ENCODE measurements at places on chromosomes 1 and 21.
A peak's percentile ranks its signal among the peaks of the same experiment; 100 is the strongest.

- peak; percentile 16 for DNase-seq
- no peaks in the 10 kb centered on the region for H3K4me1 ChIP-seq
- H3K27me3 ChIP-seq = no peaks in the 10 kb centered on the region
- no peak overlapping the region for H3K4me3 ChIP-seq
Measured at GRCh38 chr1:72010094-72010431, 272.3 kb downstream of the NEGR1 start.

- no peaks in the 10 kb centered on the region for H3K27me3 ChIP-seq
- H3K4me1 ChIP-seq = no peaks in the 10 kb centered on the region
- no peak overlapping the region for H3K27ac ChIP-seq
- DNase-seq = no peak
- H3K4me3 ChIP-seq = no peak overlapping the region
Measured at GRCh38 chr1:220135755-220136154, 41.8 kb downstream of the IARS2 start.

- H3K36me3 ChIP-seq = no peaks in the 10 kb centered on the region
- H3K4me1 ChIP-seq = no peaks in the 10 kb centered on the region
- H3K27me3 ChIP-seq = no peaks in the 10 kb centered on the region
- no peak for DNase-seq
Measured at GRCh38 chr21:46605767-46606426, 1.0 kb upstream of the S100B start.

DNA sequence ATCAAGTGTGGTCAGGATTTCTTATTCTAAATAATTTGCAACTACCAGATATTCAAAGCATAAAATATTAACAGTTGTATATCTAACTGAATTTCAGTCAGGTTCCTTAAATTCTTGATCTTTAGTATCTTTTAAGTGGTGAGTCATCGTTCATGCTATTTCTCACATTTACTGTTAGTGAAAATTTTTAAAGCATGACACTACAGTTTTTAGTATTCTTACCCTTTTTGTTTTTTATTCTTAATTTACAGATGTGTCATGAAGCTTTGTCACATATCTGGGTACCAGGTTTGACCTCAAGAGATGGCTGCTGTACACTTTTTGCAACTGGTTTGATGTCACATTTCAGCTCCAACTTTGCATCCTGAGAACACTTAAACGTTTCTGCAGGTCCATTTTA is 12.7 kb downstream of the AKIRIN1 start:
- peaks cover 14% of the 10 kb centered on the region for H3K36me3 ChIP-seq
- H3K4me1 ChIP-seq = no peaks in the 10 kb centered on the region
- H3K4me3 ChIP-seq = no peak overlapping the region

GRCh38 chr1:156551869-156552268 is 20.5 kb downstream of the IQGAP3 start:
- H3K27me3 ChIP-seq = no peaks in the 10 kb centered on the region
- H3K27ac ChIP-seq = no peak overlapping the region
- no peaks in the 10 kb centered on the region for H3K36me3 ChIP-seq
- DNase-seq = no peak
- no peaks in the 10 kb centered on the region for H3K4me1 ChIP-seq
- no peak overlapping the region for H3K4me3 ChIP-seq

DNA sequence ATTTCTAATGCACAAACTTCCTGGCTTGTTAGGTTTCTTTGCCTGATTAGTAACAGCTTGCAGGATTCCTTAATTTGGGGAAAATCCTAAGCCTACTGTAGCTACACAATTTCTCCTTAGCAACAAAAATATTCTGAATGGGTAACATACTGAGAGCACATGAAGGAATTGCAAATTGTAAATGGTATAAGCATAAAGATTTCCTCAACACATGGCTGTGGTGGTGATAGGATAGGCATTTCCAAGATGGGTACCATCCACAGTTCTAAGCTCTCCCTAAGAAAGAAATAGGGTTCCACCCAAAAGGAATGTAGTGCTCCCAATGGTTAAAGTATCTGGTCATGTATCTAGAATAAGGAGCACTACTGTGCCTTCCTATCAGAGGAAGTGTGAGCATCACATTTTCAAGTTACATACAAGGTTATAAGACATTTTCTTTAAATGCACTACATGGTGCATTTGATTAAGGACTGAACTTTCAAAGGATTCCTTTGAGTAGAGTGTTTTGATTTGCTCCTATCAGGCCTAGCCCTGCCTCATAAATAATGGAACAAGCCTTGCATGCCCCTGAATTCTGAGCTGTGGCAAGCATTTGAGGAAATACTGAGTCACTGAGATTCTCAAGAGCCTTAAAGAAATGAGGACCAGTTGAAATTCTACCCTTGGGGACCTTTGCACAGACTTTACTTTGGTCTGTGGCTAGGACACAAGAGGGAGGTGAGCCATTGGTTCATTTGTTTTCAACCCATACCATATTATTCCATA is 286.4 kb downstream of the PTBP2 start:
- H3K4me1 ChIP-seq = no peaks in the 10 kb centered on the region
- no peaks in the 10 kb centered on the region for H3K27me3 ChIP-seq
- H3K4me3 ChIP-seq = no peak overlapping the region
- H3K36me3 ChIP-seq = no peaks in the 10 kb centered on the region
- no peak overlapping the region for H3K27ac ChIP-seq

GRCh38 chr1:31488528-31488927 is 75.5 kb downstream of the SERINC2 start:
- no peak overlapping the region for H3K4me3 ChIP-seq
- H3K27me3 ChIP-seq = no peaks in the 10 kb centered on the region

- H3K4me1 ChIP-seq = no peaks in the 10 kb centered on the region
- no peak overlapping the region for H3K4me3 ChIP-seq
- no peak overlapping the region for H3K27ac ChIP-seq
- H3K27me3 ChIP-seq = peaks cover 2% of the 10 kb centered on the region
Measured at GRCh38 chr1:67264899-67265298, 42.8 kb upstream of the IL12RB2 start.

All from hepatocyte (in vitro differentiated cells).